ENCODE measurements at places on chromosomes 16 and 17.

GRCh38 chr17:29090108-29090507 lies 47.2 kb downstream of the PIPOX start:
- DNase-seq: peak; percentile 18

- peak; percentile 59 for DNase-seq
Measured at GRCh38 chr17:75240394-75241142, 20.8 kb downstream of the GGA3 start.

- no peak for DNase-seq
Measured at GRCh38 chr17:14196377-14196997, 40.2 kb downstream of the CDRT15 start.

DNA sequence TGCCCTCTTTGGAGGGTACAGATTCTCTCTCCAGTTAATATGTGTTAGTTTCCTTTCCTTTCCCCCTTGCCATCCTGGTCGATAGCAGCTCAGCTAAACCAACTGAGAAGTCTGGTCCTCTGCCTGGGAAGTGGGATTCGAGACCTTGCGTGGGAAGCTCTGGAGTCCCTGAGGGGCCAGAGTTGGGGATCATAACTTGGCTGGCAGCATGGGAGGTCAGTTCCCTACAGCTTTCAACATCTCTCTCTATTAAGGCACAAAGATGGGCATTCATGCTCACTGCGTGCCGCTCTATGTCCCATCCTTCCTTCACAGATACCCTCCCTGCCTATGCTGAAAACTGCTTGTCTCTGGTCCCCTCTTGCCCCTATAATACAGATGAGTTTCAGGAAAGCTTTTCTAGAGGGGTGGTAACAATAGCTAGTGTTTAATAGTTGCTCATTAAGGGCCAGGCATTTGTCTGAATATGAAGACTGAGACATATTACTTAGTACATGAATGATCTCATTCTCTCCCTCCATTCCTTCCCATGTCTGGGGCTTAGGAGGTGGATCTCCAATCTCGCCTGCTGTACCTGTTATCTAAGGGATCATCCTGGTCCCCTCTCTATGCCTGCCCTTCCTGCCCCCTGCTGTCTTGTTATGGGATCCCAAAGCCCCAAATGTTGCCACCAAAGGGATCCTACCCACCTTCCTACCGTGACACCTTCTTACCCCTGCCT lies 10.8 kb downstream of the THRA start:
- DNase-seq: no peak

DNA sequence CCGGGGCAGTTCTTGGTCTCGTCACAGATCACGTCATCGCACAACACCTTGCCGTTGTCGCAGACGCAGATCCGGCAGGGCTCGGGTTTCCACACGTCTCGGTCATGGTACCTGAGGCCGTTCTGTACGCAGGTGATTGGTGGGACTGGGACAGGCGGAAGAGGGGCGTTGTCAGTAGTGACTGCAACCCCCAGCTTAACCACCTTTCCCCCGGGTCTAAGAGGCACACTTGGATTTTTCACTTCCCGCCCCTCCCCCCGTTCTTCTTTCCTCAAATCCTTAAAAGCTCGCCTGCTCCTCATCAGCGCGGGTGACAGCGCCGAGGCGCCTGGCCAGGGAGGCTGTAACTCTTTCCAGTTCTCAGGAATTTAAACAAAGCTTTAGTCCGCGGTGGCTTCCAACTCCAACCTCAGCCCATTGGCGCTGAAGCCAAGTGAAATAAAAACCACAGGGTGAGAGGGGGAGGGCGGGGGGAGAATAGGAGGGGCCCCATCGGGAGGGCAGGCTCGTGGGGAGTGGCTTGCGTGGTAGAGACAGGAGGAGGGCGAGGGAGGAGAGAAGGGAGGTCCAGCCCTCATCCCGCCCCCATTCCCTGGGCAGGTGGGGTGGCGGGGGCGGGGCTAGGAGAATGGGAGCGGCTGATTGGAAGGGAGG lies 1.5 kb downstream of the COL1A1 start:
- peak; percentile 92 for DNase-seq

DNA sequence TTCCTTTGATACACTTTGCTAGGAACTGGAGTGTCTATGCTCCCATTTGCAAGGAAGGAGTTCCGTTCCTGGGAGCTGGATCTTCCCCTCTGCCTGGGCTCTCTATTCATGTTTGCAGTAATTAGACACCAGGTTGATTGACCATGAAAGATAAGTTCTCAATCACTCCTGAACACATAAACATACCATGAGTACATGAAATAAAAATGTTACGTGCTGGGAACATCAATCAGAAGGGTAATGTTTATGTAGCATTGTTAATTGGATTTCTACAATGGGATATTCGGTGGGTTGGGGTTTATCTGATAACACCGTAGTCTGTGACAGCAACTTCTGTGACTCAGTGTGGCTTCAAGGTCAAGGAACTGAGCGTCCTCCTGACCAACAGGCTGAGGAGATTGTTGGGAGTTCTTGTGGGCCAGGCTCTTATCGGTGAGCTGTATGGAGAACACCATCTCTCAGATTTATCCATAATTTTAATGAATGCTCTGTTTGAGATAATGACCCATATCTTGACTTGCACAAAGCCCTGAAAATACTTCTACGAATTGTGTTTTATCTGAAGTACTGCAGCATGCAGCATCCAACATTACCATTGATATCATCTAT lies 136.4 kb downstream of the NPIPB5 start:
- peak; percentile 25 for DNase-seq

GRCh38 chr17:69916761-69917160 lies 158.3 kb upstream of the KCNJ16 start:
- no peak for DNase-seq

GRCh38 chr16:81445966-81446906 lies 1.6 kb downstream of the CMIP start:
- DNase-seq: peak; percentile 74

DNA sequence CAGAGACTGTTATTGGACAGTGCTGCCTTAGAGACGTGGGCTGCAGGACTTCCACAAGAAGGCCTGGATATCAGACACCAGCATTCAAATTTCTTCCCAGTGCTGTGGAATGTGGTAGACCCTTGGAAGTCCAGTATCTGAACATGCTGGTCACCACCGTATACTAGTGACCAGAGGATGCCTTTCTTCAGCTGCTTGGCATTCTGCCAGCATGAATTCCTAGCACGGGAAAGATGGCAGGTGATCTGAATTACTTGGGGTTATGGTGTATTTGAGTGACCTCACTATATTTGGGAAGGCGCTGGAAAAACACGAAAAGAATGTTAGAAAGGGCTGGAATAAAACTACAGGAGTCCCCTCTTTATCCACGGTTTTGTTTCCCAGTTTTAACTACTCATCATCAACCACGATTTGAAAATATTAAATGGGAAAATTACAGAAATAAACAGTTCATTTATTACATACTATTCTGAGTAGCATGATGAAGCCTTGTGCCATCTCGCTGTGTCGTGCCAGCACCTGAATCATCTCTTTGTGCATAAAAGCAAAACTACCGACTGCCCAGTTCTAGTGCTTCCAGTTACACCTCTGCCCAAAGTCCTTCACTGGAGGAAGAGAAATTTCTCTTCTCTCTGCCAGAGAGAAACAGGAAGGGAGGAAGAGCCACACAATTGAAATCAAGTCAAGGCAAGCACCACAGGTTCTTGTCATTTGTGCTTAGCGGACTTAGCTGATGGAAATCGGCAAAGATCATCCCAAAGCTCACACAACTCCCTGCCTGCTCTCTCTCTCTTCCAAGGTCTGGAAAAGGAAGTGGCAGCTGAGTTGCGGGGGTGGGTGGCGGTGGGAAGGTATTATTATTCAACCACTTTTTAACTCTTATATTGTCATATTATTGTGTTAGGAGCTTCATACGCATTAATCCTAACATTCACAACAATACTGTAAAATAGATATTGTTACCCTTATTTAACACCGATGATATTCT lies 1.4 kb upstream of the CHST4 start:
- peak; percentile 5 for DNase-seq

DNA sequence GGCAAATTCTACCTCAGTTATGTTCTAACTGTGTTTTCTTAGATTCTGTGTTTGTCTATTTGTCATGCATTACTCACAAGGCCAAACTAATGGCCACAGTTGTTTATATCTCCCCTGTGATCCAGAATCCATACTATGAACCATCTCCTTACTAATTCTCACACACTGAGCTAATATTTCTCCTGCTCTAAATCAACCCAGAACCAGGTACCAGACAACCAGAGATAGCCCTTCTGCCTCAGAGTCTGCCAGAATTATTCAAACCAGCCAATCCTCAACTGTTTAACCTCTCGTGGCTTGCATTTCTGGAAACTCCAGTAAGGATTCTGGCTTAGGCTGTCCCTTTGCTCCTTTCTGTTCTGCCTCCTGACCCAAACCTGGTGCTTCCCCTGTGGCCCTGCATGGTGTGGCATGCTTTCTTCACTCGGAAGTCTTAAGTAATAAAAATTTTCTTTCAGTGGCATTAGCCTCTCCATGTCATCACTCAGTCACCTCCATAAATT lies 59.4 kb downstream of the EFCAB5 start:
- no peak for DNase-seq

DNA sequence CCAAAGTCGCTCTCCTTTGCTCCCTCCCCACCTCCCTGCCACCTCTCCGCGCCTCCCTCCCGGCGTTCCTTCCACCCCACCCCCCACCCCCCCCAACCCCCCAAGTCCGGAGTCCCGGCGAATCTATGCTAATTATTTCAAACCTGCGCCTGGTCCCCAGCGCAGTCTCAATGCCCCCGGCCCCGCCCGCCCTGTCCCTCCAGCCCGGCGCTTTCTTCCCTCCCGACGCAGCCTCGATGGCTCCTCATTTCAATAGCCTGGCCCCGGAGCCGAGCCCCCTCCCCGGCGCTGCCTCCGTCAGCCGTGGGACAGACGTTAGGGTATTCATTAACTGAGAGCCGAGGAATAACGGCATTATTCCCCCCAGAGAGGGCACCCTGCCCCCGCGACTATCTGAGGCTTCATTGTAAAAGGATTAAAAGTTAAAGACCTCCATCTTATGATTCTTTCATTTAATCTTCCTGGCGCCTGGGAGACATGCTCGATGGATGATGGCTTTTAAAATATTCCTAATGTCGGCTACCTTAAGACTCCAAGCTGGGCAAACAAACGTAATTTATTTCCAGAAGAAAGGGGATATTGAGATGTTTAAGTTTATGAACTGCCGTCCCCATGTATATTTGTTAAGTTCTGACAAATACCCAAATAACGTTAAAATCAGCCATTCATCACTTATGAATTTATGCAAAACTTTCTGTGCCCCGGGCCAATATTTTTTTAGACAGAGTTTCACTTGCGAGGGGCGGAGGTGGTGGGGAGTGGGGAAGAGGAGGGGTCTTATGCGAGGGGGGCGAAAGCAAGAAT lies 3.4 kb downstream of the NOG start:
- no peak for DNase-seq

DNA sequence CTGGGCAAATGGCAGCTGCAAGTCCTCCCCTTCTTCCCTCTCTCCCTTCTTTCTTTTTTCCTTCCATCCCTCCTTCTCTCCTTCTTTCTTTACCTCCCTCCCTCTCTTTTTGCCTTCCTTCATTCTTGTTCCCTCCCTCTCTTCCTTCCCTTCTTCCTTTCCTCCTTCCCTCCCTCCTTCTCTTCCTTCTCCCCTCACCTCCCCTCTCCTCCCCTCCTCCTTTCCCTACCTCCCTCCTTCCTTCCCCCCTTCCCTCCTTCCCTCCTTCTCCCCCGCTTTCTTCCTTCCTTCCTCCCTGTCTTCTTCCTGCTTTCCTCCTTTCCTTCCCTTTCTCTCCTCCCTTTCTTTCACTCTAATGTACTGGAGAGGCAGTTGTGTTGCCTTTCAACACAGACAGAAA lies 110.8 kb upstream of the SALL1 start:
- no peak for DNase-seq

- peak; percentile 87 for DNase-seq
Measured at GRCh38 chr17:77786740-77787505, 171.6 kb upstream of the TNRC6C start.

- peak; percentile 39 for DNase-seq
Measured at GRCh38 chr16:29316761-29317183, 89.7 kb downstream of the NPIPB11 start.

- no peak for DNase-seq
Measured at GRCh38 chr17:43384476-43384862, 14.3 kb upstream of the ARL4D start.

DNA sequence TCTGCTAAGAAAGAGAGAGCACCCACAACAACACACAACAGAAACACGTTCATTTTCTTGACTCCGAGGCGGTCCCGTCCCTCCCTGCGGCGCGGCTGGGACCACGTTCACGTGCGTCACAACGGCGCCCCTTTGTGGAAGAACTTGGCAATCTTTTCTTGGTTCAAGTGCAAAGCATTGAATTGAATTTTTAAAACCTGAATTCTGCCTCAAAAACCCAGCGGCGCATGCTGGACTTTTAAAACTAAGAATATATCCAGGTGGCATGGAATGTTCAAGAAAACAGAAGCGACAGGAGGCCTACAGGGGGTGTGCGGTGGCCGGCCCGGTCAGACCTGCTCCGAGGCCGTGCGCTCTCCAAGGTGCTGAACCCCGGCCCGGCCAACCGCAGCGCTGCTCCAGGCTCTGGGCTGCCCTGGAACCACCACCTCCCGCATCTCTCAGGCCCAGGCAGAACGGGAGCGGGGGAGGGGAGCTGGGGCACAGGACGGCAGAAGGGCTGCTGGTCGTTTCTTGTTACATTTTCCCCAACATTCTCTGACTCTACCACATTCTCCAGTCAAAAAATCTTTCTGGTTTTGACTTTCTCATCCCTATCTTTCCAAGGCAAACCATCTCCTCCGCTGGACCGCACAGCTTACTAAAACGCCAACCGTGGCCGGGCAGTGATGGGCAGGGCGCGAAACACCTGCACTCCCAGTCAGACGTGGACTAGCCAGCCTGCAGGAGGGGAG lies 3.4 kb upstream of the HEXD start:
- DNase-seq: peak; percentile 64

DNA sequence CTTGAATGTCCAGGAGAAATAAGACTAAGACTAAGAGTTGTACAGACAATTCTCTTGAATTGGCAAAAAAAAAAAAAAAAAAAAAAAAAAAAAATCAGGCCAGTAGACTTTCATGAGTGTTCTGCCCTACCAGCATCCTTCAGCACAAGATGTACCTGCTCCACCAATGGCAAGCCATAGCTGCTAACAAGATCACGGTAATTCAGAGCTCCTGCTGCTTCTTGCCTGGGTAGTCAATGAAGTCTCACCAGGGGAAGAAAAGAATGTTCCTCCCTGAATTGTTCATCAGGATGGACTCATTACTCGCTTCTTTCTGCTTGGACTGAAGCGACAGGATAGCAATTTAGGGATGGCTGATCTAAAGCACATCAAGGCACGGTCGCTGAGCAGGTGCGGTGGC lies 31.1 kb upstream of the APOH start:
- DNase-seq: no peak

DNA sequence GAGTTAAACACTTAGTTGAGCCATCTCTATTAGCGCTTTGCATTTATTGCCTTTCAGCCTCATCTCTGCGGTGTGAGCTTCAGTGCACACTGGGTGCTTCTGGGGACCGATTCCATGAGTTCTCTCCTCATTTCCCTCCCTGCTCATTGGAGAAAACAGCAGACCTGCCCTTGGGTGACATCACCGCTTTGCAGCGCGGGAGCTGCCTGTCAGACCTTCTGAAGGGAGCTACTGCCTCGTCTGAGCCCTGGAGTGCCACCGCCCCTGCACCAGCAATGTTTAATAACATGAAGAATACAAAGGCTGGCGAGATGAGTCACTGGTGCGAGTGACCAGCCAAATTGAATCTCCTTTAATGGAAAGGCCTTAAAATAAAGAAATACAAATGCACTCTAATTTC lies 30.2 kb upstream of the CPPED1 start:
- DNase-seq: peak; percentile 70

- DNase-seq: peak; percentile 75
Measured at GRCh38 chr16:67667817-67668494, 1.3 kb downstream of the C16orf86 start.

GRCh38 chr17:47665655-47666054 lies 15.9 kb downstream of the KPNB1 start:
- no peak for DNase-seq

- no peak for DNase-seq
Measured at GRCh38 chr16:12675852-12676251, 127.8 kb downstream of the CPPED1 start.

Measured in NCI-H69 (cell line).